ENCODE measurements at places on chromosomes 7 and 10.

DNA sequence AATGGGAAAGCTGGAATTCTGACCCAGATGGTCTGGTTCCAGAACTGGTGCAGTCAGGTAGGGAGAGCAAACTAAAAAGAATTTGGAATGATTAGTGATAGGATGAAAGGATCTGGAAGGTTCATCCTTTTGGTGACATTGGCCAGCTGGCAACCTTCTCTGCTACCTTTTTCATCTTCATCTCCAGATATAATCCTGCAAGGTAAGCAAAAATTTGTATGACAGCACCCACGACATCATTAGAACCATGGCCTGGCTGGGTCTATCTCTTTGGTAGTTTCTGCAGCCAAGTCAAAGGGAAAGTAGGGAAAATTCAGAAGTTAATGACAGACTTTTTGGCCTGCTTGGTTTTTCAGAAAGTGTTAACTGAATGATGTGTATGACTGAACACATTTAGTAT is 188.9 kb upstream of the MALRD1 start:
- no peak for DNase-seq

GRCh38 chr10:3919709-3920308 is 134.8 kb upstream of the KLF6 start:
- no peak for DNase-seq

- no peak for DNase-seq
These were observed 17.7 kb downstream of the CCL24 start for GRCh38 chr7:75795831-75796285.

DNA sequence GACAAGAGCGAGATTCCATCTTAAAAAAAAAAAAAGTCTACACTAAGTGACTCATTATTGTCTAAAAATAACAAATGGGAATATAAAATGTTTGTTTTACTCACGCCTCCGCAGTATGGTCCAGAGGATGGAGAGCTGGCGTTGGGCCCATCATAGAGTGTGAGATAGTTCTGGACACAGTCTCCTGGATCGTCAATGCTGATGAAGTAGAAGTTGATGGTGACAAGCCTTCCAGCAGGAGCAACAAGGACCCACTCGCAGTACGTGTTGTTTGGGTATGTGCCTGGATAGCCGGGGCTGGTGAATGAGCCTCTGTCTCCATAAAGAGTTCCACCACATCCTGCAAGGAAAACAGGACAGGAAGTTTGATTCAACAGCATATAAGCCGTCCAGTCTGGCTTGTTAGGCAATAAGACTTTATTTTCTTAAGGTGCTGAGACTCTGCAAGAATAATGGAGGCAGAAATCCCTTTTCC is 11.5 kb upstream of the RSU1 start:
- peak; percentile 81 for DNase-seq

- DNase-seq: peak; percentile 66
These were observed 89.5 kb downstream of the ANK3 start for GRCh38 chr10:60299961-60300883.

- peak; percentile 31 for DNase-seq
These were observed 356.4 kb downstream of the TNS3 start for GRCh38 chr7:47225387-47226131.

GRCh38 chr7:130850956-130851355 is 116.9 kb upstream of the KLF14 start:
- no peak for DNase-seq

- DNase-seq: no peak
These were observed 39.9 kb upstream of the HDAC9 start for GRCh38 chr7:18455606-18456005.

- no peak for DNase-seq
These were observed 104.6 kb upstream of the GDF10 start for GRCh38 chr10:47195274-47195885.

DNA sequence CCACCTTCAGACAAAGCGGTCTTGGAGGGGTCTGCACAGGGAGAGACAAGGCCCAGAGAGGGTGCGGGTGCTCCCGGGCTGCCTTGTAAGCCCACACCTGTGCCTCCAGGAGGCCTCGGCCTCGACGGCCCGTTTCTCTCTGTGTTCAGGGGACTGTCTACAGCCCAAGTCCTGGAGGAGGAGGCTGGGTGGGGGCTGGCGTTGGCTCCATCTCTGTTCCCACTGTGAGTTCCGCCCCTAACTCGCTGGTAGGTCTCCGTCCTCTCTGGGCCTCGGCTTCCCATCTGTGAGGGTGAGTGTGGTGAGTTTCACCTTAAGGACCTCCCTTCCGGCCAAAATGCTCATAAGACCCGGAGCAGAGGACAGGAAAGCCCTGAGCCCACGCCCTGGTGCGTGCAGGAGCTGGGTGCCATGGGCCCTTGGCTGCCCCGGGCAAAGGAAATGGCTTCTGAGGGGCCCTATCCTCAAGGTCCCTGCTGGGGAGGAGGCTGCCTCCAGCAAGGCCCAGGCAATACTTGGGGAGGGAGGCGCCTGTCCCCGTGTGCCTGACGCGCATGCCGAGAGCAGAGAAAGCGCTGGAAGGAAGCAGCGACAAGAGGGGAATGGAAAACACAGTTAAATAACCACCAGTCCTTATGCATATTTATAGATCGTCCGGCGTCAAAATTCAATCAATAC is 276.8 kb downstream of the ELFN1 start:
- no peak for DNase-seq

- peak; percentile 83 for DNase-seq
These were observed 41.6 kb upstream of the EPHB6 start for GRCh38 chr7:142813226-142813625.

DNA sequence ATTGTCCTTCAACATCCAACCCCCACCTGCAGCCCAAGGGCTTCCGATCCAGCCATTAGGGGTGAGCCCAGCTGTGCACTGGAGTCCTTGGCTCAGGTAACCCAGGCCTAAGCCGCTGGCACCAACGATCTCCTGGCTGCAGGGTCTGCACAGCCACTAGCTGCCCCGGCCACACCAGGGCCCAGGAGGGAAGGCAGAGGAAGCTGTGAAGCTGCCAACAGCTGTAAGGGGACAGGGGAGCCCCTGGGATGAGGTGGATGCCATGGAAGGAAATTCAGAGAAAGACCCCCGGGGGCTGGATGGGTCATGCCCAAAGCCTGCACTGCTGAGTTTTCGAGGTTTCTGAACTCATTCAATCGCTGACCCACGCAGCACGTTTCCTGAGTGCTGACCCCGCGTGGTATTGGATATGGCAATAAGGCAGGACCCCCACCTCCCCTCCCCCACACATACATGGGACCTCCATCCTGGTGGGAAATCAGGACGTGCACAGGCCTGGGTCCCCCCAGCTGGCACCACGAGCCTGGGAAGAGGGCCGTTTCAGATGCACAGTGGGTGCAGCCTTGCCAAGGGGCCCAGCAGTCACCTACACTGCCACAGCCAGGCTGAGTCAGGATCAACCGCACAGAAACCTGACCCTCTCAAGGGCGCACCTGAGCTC is 170.3 kb downstream of the DIP2C start:
- no peak for DNase-seq

DNA sequence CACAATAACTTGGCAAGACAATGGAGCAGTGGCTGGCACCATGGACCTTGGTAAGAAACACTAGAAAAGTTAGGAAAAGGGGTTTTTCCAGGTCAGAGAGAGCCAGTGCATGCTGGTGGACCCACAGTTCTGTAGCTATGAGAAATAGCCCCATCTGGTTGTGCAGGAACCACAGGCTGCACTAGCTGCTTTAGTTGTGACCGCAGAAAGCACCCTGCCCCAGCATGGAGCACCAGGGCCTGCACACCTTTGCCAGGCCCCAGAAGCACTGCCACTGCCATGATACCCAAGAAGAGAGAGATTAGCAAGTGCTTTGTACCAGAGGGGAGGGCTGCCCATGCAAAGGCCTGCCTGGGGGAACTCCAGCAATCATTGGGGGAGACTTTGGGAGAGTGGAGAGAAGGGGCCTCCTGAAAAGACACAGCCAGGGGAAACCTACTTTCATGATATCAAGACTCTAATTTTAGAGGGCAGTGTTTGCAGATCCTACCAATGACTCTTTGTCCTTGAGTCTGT is 256.1 kb upstream of the C7orf33 start:
- DNase-seq: no peak

DNA sequence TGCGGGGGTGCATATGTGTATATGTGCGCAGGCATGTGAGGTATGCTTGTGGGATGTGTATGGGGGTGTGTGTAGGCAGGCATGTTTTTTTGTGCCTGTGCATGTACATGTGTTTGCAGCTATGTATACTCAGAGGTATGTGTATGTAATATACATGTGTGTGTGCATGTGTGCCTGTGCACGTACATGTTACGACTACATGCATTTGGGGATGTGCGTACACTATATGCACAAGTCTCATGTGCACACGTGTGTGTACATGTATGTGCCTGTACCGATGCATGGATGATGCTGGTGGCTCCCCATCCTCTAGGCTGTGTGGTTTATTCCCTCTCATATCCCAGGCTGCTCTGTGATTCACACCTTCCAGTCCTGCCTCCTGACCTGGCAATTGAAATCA is 69.2 kb downstream of the C10orf105 start:
- DNase-seq: no peak

GRCh38 chr7:78112488-78112887 is 313.9 kb downstream of the PHTF2 start:
- DNase-seq: no peak

DNA sequence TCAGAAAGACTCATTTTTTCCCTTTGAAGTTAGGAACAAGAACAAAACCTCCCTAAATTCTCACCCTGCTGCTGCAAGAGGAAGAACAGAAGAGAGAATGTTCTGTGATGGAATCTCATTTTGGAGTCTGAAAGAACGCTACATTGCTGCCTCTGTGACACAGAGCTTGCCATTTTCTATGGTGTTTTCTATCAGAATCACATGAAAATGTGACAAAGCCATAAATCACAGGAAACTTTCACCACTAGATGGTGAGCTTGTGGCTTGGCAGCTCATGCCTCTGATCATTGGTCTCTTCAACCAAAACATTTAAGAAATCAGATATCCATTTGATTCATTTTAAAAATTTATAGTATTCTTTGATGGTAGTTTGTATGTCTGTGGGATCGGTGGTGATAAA is 82.9 kb downstream of the CADPS2 start:
- DNase-seq: peak; percentile 78

DNA sequence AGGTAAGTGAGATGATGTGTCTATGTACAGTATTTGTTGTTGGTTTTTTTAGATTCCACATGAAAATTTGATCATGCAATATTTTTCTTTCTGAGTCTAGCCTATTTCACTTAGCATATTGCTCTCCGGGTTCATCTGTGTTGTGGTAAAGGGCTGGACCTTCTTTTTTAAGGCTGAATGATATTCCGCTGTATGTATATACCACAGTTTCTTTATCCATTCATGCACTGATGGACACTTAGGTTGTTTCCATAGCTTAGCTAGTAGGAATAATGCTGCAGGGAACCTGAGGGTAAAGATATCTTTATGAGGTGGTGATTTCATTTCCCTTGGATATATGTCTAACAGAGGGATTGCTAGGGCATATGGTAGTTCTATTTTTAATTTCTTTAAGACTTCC is 80.8 kb downstream of the FAM107B start:
- DNase-seq: no peak

DNA sequence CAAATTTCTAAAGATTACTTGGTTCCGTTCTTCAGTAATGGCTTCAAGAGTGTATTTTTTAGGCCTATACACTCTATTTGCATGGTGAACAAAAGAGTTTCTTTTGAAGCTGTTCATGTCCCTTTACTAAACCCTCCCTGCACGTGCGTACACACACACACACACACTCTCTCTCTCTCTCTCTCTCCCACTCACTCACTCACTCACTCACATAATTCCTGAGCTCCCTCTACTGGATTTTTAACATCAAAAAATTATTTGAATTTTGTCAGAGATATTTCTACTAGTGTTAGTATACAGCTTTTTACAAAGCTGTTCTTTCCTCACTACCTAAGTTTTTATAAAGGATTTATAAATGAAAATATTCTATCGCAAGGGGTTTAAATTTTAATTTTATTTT is 85.9 kb downstream of the UBE3C start:
- DNase-seq: peak; percentile 73
